NCI-H2081 treated with DMSO at 0.1 percent for 48 hours (cell line): ENCODE measurements at places on chromosomes 7 and 10.

GRCh38 chr7:157188091-157188665, 49.5 kb downstream of the UBE3C start:
- DNase-seq: no peak

- DNase-seq: no peak
Measured at GRCh38 chr10:114389426-114389825, 14.9 kb downstream of the AFAP1L2 start.

- DNase-seq: no peak
Measured at GRCh38 chr10:82234173-82234572, 359.2 kb downstream of the NRG3 start.

DNA sequence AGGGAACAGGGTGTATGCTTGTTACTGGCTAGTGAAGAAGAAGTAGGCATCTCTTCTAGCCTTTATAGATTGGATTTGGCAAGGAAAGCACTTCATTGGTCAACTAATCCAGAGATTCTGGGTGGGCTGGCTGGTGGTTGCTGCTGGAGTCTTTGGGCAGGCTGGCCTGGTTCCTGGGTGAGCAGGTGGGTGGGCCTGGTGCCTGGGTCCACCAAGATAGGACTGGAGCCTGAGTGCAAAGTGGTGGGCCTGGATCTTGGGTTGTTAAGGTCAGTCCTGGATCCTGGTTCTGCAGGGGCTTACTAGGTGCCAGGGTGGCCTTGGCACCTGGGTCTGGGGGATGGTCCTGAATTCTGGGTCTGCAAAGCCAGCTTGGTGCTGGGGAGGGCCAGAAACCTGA, 482.4 kb upstream of the GHITM start:
- DNase-seq: no peak

GRCh38 chr7:26292768-26293560, 1.3 kb downstream of the SNX10 start:
- no peak for DNase-seq

DNA sequence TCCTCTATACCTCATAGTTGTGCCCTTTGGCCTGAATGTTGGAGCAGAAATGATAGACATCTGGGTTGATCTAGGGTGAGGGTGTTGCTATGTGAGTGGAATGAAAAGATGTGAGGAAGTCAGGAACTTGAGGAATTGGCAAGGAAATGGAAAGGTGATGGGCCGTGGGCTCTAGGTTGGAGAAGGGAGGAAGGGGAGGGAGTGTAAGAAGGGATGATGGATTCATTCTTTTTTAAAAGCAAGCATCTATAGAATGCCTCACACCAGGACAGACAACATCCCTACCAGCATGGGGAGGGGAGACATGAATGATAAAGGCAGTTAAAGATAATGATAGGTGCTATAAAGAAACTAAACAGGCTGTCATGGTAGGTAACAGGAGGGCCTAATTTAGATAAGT, 168.1 kb downstream of the WNT2 start:
- no peak for DNase-seq

- no peak for DNase-seq
Measured at GRCh38 chr10:44573821-44574220, 188.9 kb upstream of the CXCL12 start.

DNA sequence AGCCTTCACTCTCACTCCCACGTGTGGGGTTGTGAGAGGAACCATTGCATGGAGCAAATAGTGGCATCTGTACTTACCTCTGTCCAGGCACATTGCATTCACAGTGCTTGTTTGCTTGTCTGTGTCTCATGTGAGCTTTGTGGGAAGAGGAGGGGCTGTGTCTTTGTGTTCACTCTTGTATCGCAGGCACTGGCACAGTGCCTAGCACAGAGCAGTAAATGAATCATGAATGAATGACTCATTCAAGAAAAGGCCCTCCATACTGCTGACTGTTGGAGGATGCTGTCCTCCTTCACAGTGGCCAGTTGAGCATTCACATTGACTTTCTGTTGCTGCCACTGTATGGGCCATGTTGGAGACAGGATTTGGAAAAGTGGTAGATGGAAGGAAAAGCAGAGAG, 125.3 kb downstream of the SORCS3 start:
- DNase-seq: no peak
